ENCODE measurements at places on chromosomes 16 and 17.

DNA sequence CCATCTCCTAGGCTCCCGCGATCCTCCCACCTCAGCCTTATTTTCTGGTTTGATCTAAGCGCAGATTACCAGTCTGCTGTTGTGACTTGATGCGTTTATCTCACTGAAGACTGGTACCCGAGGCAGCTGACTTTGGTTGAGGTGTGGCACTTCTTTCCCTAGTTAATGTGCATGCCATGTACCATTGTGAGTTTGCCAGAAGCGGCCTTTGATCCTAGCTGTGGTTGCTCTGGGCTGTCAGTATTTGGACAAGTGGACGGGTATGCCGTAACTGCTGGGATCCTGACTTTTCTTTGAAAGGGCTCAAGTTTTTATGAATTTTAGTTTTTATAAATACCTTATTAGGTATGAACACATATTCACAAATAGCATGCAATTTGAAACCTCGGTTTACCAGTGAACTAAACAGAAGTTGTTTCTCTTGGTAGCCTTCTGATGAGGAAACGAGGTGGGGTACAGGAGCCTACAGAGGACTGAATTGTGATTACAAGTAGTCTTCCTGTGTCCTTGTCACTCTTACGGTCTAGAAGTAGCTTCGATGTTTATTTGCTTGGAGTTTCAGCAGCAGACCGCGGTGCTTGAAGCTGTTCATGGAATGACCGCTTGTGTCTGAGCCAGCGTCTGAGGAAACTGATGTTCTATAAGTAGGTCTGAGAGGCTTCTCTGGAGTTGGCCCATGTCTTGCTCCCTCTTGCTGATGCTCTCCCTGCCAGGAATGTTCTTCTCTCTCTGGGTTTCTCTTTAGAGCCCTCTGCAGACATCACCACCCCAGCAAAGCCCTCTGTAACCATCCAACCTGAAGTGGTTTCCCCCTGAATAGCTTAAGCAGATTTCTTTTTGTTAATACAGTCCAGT is 40.0 kb downstream of the SEC14L1 start:
- DNase-seq = no peak

GRCh38 chr16:30395992-30396585 is 869 bp downstream of the ZNF48 start:
- no peak for DNase-seq

DNA sequence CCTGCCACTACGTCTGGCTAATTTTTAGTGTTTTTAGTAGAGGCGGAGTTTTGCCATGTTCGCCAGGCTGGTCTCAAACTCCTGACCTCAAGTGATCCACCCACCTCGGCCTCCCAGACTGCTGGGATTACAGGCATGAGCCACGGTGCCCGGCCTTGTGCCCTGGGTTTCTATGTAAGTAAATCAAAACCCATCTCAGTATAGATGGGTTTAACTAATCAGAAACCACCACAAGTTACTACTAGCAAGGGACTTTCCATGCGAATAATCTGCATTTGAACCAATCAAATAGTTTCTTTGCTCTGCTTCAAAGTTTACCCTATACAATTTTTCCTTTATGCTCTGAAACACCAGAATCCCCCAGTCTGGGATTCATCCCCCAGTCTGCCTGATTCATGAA is 16.5 kb upstream of the EIF1 start:
- no peak for DNase-seq

DNA sequence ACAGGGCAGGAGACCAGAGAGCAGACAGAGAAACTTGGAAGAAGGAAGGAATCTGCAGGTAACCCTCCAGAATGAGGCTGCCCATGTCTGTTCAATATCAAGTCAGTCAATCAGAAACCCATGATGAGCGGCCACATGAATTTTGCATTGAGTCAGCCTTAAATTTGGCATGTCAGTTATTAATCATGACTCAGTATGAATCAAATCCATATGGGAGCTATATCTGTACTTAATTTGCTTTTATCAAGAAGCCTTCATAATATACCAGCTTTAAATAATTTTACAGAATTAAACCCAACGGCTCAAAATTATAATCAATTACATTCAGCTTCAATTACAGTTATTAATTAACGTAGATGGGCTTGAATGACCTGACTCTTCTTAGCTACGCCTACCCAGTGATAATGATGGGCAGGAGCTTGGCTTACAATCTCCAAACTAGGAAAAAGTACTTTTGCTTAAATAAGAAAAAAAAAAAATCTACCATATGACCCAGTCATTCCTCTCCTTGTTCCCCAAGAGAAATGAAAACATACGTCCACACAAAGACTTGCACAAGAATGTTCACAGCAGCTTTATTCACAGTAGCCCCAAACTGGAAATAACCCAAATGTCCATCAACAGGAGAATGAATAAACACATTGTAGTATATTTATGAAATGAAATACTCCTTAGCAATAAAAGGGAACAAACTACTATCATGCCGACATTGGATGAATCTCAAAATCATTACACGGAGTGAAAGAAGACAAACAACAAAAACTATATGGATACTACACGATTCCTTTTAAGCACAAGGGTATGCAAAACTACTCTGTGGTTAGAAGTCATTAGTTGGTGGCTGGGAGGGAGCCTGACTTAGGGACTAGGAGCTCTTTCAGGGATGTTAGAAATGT is 48.6 kb downstream of the SLC39A11 start:
- DNase-seq = no peak

DNA sequence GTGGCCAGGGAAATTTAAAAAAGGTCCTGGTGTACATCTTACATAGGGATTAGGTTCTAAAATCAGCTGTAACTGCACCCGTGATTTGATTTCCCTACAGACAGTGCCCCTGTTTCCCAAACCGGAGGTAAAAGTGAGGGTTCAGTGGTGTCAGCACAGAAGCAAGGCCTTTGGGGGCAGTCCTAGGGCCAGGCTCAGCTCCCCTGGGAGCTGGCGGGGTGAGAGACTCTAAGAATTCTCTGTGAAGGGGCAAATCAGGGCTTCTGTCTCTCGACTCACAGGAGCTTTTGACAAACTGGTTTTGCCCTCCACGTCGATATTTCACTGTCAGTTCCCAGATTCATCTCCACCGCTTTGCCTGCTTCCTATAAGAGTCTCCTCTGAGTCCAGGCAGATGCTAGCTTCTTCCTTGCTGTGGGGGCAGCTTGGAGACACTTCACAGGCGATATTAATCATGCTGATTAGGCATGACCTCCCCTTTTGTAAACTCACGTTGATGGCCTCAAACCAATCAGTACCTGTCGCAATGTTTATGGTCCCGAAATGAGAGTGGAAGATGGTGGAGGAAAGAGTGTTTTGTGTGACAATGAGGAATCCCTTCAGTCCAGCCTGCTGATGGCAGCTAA is 234.2 kb upstream of the TOX3 start:
- DNase-seq = no peak

GRCh38 chr16:85334718-85335583 is 222.7 kb upstream of the CIBAR2 start:
- peak; percentile 85 for DNase-seq

- peak; percentile 100 for DNase-seq
Observed at GRCh38 chr17:48047741-48048383, at the start of gene NFE2L1. NFE2L1 (plus strand) TSS chr17:48048359; CDS start chr17:48051119, 2,760 bp downstream.

GRCh38 chr16:19344224-19344801 is 58.8 kb downstream of the CLEC19A start:
- DNase-seq = peak; percentile 30

DNA sequence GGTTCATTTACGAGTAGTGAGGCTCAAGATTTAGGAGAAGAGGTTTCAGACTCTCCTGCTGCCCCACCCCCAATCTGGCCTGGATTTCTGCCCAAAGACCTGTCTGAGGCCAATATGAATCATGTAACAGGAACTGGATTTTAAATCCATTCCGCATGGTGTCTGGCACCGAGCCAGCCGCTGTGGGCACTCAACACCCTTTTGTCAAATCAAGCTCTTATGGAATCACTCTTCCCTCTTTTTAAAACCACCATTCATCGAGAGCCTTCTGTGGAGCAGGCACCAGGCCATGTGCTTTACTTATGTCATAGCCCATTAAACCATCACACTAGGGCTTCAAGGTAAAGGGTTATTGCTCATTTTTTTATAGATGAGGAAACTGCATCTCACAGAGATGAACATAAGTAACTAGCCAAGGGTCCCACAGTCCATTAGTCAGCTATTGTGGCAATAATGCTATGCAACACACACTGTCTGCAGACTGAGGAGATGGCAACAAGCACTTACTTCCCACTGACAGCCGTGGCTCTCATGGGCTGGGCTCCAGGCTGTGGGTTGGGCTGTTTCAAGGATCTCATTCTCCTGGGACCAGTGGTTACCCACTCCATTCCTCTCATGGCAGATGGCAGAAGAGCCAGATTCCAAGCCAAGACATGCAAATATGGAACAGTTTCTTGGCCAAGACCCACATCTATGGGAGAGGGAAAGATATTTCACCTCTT is 93.6 kb downstream of the WSCD1 start:
- no peak for DNase-seq

DNA sequence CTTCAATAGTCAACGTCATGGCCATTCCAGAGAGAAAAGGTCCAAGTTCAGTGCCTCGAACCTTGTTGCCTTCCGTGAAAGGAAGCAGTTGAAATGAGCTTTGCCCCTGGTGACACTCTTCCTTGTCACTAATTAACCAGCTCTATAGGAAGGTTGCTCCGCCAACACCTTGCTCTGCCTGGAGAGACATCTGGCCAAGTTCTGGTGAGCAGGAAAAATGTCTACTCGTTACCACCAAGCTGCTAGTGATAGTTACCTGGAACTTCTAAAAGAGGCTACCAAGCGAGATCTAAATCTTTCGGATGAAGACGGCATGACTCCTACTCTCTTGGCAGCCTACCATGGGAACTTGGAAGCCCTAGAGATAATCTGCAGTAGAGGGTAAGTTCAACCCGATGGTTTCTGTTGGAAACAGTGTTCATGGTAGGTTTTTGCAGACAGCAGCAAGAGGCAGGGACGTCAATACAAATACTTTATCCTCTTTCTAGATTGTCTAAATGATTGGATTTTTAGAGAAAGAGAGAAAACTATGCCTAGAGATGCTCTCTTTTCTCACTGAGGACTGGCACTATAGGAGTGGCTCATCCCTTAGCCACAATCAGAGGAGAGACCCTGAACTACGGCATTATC is at the start of gene ANKS4B:
ANKS4B (plus strand) TSS at position 179 of the 630 bp plus-strand sequence; CDS start at position 218, 39 bp downstream.
- no peak for DNase-seq

DNA sequence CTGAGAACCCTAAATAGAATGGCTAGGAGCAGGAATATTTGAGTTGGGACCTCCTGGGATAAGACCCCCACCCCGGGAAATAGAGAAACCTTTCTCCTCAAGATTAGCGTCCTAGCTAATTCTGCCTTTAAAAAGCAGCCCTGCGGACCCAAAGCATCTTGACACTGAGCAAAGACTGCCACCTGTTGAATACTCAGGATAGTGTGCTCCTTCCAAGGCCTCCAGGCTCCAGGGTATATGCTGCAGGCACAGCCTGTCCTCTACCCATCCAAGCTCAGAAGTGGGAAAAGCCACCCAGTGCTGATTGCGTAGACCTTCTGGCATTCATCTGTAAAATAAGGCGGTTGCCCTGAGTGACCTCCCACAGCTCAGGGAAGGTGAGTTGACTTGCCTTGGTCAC is 456.2 kb upstream of the DYNLRB2 start:
- peak; percentile 87 for DNase-seq

DNA sequence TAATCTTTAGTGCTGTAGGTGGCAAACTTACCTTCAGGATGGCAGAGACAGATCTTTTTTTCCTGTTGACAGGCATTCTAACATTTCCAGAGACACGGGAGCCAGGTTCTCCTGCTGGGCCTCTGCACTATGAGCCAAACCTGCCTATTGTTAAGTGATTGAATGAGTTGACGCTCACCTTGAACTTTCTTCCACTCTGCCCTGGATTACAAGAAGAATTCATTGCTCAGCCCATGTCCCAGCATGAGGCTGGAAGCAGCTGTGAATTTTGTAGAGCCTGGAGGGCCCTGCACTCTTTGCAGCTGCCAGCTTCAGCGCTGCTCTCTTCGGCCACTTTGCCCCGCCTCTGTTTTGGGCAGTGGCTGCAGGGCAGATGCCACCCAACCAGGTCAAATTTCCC is 9.4 kb upstream of the SLC7A5 start:
- DNase-seq = no peak

DNA sequence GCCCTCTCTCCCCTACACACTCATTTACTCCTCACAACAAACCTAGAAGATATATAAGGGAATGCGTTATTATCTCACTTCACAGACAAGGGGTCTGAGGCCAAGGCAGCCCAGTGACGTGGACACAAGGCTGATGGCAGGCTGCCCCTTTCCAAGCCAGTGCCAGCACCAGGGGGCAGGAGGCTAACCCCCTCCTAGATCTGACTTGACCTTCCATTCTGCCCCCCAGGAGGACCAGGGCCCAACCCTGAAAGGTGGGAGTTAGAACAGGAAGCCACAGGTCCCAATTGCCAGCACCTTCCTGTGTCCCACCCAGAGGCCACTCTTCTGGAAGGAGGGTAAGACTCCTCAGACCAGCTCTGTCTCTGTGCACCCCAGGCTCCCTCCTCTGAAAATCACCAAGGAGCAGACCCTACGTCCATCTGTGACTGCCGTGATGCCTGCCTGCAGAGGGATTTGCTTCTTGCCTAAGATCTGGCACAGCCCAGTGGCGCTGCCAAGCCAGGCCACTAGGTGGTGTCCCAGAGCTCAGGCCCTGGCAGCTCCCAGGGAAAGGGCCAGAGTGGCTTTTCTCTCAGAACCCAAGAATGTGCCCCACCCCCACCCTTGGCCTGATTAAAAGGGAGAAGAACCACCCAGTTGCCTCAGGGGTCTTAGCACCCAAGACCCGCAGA is 42.4 kb upstream of the MRPS23 start:
- DNase-seq = peak; percentile 91

DNA sequence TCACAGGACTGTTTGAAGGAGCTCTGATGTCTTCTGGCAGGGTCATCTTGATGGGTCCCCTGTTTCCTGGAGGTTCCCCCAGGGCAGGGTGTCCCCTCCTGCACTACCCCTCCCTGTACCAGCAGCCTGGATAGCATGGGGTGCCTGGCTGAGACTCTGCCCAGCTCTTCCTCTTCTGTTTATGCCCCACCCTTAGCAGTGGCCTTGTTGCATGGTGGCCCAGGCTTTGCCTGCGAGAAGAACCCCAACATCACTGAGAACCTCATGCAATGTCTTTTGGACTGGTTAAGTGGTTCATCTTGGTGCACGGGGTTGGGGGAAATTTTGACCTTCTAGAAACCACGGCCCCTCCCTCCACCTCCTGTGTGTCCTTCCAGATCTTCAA is 121.8 kb downstream of the IRX3 start:
- DNase-seq = no peak

- DNase-seq = no peak
Observed at GRCh38 chr17:8818654-8819330, 19.6 kb upstream of the MFSD6L start.

DNA sequence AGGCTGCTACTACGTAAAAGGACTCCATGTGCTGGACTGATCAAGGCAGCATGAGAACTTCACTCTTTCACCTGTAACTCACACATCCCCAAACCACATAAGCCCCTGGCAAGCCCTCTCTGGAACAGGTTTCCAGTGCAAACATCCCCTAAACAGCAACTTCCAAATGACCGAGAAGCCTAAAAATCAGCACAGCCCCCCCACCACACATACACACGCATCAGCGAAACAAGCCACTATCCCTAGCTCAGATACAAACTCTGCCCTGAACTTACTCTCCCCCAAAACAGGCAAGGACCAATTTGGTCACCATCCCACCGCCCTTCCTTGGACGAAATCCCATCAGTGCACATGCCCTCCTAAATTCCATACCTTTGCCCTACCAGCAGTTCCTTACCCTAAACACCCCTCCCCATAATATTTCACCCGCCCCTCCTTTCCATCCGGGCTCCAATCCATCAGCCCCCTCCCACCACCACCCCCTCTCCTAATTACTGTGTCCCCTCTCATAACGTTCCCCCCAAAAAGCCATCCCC is 735 bp downstream of the LSM12 start:
- no peak for DNase-seq

- DNase-seq = no peak
Observed at GRCh38 chr16:35730251-35730650, 2270.8 kb downstream of the TP53TG3F start.

- no peak for DNase-seq
Observed at GRCh38 chr17:42675965-42676423, 800 bp downstream of the PLEKHH3 start.

Data from neural progenitor cell (in vitro differentiated cells).